ENCODE measurements at places on chromosomes 5 and 9.

GRCh38 chr9:79280691-79281090, 291.1 kb upstream of the TLE4 start:
- no peak for DNase-seq

DNA sequence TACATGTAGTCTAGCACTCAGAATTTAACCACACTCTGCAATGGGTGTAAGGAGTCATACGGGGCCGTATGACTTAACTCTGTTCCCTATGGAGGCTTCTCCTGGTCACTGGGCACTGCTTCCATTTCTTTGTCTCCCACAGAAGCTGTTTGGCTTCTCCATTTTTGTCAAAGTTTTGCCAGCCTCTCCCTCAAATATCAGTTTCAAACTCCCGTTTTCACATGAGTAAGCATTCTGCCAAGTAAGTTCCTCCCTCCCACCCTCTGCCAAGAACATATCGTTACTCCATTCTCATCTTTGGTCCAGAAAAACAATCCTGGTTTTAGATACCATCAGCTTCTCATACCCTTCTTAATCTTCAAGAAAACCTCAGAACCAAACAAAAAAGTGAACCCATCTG, 6.1 kb downstream of the AFAP1L1 start:
- DNase-seq = no peak

DNA sequence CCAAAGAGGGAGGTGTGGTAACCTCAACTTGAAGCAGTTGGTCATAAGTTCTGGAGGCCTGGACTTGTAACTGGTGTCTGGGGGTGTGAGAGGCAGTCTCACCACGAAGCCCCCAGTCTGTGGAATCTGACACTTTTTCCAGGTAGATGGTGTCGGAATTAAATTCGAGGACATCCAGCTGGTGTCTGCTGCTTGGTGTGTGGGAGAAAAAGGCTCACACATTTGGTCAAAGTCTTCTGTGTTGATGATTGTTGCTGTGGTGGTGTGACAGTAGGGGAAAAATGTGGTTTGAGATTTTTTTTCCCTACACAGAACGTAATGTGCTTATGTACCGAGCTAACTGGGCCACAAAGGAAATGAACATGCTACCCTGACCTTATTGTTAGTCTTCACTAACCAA, 251.9 kb downstream of the MAT2B start:
- no peak for DNase-seq

DNA sequence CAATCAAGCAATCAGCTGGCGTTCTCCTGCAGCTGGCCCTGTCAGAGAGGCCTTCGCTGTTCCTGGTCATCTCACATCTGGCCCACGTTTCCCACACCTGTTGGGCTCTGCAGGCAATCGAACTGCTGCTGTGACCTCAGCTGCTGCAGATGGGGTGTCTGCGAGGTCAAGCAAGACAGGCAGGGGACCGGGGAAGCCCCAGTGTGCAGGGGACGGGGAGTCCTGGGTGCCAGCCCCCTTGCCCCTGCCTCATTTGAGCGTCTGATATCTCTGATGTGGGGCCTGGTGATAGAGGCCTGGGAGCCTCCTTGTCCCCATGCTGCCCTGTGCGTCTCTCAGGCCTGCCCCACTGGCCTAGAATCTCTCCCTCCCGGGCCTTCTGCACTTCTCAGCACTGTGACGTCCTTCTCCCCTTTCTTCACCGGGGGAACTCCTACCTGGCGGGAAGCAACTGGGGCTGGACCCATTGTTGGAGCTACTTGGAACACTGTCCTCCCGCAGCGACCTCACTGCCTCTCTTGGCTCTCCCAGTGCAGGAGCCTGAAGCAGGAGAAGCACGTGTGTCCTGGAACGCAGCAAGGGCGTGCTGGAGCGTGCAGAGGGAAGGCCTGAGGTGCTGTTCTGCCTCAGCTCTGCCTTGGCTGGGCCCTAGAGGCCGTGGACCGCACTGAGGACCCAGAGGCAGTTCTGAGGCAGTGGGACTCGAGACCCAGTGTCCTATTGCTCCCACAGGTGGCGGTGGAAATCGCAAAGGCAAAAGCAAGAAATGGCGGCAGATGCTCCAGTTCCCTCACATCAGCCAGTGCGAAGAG, 3.9 kb downstream of the GRK6 start:
- no peak for DNase-seq
